Stimulated activated CD8-positive, alpha-beta memory T cell treated with anti-CD3 and anti-CD28 coated beads, Interleukin-4, amount 100 ng/mL, for 4 hours (primary cell): ENCODE measurements at places on chromosomes 16 and 17.

DNA sequence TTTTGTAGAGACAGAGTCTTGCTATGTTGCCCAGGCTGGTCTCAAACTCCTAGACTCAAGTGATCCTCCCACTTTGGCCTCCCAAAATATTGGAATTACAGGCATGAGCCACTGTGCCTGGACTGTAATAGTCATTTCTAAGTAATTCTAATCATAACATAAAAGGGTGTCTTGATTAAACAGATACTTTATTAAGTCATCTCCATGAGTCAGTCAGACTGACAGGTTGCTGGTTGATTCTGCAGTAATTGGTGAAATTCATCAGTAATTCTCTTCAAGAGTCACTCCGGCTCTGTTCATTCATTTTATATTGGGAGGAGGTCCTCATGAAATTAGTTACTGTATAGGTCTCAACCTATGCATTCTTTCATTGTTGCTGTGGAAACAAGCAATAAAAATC is 85.6 kb downstream of the SPECC1 start:
- DNase-seq, result no peak

DNA sequence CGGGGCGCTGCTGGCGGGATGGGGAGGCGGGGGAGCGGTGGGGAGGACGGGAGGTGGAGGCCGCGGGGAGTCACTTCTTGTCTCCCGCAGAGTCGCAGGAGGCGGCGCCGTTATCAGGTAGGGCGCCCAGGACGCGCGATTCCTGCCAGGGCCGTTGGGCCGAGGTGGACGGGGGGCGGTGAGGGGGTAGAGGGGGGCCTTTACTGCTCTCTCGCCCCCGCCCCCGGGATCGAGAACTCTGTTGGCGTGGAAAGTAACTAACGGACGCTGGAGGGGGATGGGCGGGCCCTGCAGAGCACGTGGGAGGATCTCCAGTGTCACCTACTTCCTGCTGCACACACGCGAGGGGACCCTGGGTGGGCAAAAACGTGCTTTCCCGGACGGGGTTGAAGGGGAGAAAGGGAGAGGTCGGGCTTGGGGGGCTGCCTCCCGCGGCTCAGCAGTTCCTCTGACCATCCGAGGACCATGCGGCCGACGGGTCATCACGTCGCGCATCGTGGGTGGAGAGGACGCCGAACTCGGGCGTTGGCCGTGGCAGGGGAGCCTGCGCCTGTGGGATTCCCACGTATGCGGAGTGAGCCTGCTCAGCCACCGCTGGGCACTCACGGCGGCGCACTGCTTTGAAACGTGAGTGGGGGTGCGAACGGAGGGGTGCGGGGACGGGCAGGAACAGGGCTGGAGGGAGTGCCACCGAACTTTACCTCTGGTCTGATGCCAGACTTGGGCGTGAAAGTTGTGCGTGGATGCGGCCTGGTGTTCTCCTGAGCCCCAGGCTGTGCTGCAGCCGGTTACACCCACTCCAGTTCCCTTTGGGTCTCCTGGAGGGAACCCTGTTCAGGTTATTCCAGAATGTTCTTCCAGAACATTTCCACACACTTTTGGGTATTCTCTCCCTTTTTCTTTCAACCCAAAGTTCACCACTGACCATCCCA is 569 bp downstream of the PRSS21 start:
- DNase-seq, result no peak

GRCh38 chr16:26911436-26911835 is 155.3 kb upstream of the C16orf82 start:
- no peak for DNase-seq

GRCh38 chr16:68267612-68268405 is 3.5 kb downstream of the SLC7A6 start:
- DNase-seq, result no peak

GRCh38 chr16:74726716-74727115 is 26.1 kb upstream of the MLKL start:
- DNase-seq, result no peak

DNA sequence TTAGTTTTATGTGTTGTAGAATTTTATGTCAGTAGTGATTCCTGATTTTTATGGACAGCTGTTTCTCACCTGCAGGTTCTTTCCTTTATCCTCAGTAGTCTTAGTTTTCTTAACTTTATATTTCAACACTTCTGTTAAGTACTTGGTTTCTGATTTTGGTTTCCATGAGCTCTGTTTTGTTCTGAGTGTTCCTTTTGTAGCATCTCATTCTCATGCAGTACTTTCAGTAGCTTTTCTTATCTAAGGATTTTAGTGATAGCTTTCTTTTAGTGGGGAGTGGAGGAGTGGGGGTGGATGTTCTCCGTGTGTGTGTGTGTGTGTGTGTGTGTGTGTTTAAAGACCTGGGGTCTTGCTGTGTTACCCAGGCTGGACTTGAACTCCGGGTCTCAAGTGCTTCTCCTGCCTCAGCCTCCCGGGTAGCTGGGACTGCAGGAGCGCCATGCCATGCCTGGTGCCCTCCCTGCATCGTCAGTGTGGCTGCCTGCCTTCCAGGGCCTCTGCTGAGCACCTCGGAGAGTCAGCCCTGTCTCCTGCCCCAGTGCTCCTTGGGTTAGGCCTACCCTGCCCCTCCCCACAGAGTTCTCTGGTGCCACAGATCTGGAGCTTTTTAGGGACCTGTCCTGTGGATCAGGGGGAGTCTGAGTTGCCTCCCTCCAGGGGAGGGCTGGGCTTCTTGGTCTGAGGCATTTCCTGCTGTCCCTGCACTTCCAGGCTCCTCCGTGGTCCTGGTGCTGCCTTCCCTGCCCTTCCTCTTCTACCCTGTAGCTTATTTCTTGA is 4.3 kb upstream of the ZNF750 start:
- no peak for DNase-seq

GRCh38 chr17:46836500-46836899 is 14.9 kb upstream of the WNT9B start:
- no peak for DNase-seq

DNA sequence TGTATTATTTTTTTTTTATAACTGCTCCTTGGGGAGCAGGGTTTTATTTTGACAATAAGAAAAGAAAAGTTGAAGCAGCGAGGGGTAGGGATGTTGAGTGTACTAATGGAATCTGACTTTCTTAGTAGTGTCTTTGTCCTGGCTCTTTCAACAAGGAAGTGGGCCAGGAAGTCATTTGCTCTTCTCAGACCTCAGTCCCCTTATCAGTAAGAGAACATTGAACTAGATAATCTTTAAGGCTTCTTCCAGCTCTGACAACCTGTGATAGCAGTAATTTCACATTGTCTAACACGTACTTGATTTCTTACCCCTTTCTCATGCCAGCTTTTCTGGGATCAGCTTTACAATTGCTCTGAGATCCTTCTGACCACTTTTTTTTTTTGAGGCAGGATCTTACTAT is 8.3 kb downstream of the LIG3 start:
- DNase-seq, result no peak

DNA sequence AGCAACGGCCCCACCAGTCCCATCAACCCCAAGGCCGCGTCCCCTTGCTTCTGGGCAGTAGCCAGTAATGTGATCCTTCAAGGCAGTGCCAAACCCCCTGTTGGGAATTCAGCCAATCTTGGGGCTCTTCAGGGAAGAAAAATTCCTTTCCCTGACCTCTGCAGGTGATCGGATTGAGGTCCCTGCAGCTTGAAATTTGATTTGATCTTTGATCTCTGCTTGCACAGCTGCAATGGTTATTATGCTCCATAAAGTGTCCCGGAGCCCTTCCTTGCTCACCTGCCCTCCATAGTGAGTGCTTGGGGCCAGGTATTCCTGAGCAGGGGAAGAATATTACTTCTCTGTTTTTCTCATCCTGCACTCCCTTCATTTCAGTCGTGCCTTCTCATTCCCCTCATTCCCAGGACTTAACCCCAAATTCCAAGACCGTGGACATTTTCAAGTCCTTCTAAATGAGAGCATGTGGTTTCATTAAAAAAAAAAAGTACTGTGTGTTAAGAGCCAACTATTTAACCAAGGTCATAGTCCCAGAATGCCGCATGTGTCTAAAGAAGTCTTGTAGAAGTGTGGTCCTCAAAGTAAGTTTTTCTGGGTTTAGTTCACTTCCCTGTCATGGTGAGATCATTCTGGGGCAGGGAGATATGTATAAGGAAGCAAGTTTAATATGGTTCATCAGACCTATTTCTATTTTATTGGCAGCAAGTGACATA is 56.3 kb downstream of the SOX9 start:
- DNase-seq, result no peak

GRCh38 chr16:24747441-24747840 is 18.0 kb downstream of the TNRC6A start:
- no peak for DNase-seq

DNA sequence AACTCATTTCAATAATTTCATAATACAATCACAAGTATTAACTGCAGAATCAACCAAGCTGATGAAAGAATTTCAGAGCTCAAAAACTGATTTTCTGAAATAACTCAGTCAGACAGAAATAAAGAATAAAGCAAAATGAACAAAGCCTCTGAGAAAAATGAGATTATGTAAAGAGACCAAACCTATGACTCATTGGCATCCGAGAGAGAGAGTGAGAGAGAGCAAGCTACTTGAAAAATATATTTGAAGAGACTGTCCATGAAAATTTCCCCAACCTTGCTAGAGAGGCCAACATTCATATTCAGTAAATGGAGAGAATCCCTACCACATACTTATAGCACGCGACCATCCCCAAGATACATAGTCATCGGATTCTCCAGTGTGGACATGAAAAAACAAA is 1376.4 kb downstream of the CDH11 start:
- no peak for DNase-seq

DNA sequence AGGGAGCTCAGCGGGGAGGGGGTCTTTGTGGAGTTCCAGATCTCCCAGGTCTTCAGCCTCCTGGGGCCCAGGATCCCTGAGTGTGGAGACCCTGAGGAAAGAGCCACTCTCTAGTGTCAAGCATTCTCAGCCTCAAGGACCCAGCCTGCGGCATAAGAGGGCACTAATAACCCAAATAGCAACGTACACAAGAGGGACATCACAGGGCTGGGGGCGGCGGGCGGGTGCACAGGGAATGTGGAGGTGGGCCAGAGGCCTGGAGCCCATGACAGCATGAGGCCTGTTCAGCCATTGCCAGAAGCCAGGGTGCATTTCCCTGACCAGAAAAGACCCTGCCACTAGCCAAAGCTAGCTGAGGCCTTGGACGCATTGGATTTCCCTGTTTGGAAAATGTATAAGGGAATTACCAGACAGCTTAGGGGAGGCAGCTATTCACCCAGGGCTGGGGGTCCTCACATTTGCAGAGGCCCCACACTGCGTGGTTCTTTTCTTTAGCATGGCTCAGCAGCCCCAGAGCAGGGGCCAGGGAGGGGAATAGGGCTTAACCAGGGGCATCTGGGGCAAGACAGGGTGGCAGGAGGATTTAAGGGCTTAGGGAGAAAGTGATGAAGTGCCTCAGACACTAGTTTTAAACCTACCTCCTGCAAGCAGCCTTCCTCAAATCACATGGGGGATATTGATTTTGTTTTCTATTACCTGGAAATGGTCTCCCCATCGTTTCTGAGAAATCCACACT is 13.5 kb upstream of the ALOX15B start:
- DNase-seq, result no peak

GRCh38 chr16:84281074-84281473 is 13.6 kb upstream of the WFDC1 start:
- no peak for DNase-seq

GRCh38 chr17:78729641-78730040 is 52.4 kb downstream of the CYTH1 start:
- DNase-seq, result no peak

DNA sequence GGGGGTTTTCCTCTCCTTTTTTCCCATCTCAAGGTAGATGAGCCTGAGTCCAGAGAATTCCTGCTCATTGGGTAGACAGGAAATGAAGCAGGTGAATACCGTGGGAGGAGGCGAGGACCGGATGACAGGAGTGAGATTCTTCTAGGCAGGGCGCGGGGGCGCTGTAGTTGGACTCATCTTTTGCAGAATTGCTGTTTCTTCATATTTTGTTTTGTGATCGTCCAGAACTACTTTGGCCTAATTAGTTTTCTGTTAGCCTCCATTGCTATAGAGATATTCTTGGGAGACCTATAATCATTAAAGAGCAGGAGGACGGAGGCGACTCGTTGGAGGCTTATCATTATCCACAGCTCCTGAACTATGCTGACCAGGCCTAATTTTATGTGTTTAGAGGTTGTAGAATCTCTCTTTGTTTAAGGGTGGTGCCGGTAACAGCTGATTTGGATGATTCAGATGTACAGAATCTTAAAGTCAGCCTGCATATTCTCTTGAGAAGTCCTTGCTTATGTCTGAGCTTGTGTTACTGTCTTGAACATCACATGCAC is 650 bp downstream of the ATP6V0A1 start:
- DNase-seq, result no peak

GRCh38 chr17:17380145-17380925 is 77.2 kb downstream of the NT5M start:
- no peak for DNase-seq

GRCh38 chr17:42659079-42659931 is at the start of gene TUBG2:
Gene TUBG2 (plus strand): TSS chr17:42659284. CDS start chr17:42659504, 220 bp downstream.
- peak; percentile 59 for DNase-seq

DNA sequence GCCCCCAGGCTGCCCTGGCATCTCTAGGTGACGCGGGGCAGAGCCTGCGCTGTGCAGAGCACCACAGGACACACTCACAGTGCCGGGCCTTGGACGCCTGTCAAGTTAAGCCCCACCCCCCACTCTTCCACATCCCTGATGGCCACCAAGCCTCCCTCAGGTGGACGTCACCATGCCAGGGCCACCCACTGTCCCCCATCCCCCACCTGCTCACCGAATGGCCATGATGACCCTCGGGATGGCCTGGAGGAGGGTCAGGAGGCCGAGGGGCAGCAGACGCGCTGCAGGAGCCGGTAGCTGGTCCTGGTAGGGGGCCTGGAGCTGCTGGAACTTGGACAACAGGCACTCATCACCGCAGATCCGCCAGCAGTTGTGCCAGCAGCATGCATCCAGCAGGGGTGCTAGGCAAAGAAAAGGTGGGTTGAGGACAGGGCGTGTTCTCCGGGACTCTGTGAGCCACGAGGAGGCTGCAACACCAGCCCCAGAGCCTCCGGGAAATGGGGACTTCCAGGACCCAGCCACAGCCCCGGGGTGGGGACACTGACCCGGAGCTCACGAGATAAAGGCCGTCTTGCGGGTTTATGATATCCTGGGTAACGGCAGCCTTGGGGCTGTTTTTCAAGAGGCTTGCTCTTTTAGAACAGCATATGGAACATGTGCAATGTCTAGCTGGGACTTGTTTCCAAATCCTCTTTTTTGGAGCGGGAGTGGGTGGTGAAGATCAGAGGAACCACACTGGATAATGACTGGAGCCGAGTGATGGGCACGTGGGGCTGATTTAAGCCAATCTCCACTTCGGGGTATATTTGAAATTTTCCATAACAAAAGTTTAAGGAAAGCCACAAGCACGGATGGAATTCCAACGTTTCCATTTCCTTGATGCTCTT is 11.4 kb downstream of the C16orf95 start:
- DNase-seq, result no peak

- no peak for DNase-seq
Observed at GRCh38 chr16:24253192-24253591, 2.9 kb upstream of the CACNG3 start.

DNA sequence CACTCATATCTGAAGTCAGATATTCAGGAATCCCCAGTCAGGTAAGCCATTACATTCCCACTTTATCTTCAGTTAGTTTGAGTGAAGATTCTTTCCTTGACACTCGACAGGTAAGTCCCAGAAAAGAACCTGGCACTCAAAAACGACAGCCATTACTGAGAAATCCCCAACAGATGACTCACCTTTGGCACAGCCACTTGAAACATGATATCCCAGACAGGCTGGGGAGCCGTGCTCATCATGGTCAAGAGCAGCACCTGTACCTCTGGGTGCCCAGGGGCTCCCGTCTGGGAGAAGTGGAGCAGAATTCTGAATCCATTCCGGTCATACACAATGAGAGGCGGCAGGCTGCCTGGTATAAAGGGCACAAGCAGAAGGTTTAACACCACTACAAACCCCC is 16.8 kb upstream of the COG7 start:
- DNase-seq, result no peak

GRCh38 chr16:70597135-70597835 is 49.1 kb upstream of the IL34 start:
- no peak for DNase-seq
